ENCODE measurements at places on chromosomes 16 and 17.

DNA sequence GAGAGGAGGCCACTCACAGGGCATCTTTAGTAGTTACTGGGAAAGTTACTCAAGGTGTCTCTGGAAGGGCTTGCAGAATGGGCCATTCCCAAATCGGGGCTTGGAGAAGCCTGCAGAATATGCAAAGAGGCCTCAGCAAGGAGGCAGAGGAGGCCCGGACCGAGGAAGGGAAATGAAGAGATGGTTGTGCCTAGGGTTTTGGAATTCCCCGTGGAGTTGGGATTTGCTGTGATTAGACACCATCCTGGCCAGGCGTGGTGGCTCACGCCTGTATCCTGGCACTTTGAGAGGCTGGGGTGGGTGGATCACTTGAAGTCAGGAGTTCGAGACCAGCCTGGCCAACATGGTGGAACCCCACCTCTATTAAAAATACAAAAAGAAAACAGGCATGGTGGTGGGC lies 193.0 kb downstream of the IRF8 start:
- DNase-seq: no peak

GRCh38 chr16:74650966-74651567 lies 15.6 kb downstream of the RFWD3 start:
- no peak for DNase-seq

- DNase-seq: no peak
These were observed 156.7 kb downstream of the ZNF423 start for GRCh38 chr16:49698931-49699840.

- no peak for DNase-seq
These were observed 21.9 kb downstream of the ST3GAL2 start for GRCh38 chr16:70416748-70417616.

DNA sequence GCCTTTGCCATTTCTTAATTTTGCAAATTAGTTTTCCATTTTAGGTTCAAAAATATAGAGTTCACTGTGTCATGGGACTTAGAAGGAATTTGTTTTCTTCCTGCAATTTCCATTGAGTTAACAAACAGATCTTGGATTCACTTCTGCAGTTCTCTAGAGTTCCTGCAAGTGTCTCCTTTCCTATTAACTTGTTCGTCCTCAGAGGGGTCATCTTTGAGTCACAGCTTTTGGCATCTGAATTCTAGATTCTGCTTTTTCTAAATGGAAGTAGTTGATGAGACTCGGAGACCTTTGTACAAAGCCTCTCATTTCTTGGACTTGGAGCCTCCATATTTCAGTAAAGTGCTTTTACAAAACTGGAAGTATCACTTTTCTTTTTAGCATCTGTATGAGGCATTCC lies 323.3 kb downstream of the BCAS3 start:
- DNase-seq: no peak

DNA sequence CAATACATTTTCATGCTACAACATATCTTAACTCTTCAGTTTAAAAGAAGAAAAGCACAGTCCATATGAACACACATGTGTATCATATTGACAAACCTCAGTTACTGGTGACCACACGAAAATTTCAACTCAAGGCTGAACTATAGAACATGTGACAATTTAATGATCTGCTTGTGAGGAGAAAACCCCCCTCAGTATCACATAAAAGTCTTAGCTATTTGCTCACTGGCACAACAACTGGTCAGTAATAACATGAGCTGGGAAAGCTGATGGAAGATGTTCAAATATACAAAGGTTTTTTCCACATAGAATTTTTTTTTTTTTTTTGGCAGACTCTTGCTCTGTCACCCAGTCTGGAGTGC lies 19.5 kb downstream of the ZNF652 start:
- no peak for DNase-seq

GRCh38 chr17:64773836-64774761 lies 112.0 kb upstream of the SMURF2 start:
- DNase-seq: peak; percentile 20

- DNase-seq: peak; percentile 29
These were observed 597 bp downstream of the OVCA2 start for GRCh38 chr17:2042390-2042847.

DNA sequence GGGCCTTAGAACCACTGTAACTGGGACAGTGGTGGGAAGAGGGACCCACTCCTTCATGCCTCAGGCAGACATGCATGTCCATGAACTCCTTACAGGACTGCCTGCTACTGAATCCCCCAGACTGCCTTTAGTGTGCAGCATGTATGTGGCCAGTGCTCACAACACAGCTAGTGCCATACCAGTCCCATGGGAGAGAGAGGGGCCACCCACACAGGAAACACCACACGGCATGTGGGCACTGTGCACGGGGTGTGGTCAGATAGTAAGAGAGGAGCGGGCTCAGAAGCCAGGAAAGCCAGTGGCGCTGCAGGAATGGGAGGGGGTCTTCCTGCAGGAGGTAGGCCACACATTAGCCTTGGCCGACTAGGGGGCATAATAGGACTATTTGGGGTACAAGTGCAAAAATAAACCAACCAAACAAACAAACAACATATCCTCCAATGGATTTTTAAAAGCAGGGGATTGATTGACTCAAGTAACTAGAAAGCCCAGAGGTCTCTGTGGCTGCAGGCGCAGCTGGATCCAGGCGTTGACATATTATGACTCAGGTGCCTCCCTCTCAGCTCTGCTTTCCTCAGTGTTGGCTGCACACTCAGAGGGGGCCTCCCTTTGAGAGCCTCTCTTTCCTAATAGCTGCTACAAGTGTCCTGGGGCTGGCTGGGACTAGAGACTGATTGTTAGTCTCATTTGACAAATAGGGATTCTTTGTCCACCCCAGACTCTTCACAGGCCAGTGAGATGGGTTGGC lies 104.4 kb downstream of the AMFR start:
- no peak for DNase-seq

DNA sequence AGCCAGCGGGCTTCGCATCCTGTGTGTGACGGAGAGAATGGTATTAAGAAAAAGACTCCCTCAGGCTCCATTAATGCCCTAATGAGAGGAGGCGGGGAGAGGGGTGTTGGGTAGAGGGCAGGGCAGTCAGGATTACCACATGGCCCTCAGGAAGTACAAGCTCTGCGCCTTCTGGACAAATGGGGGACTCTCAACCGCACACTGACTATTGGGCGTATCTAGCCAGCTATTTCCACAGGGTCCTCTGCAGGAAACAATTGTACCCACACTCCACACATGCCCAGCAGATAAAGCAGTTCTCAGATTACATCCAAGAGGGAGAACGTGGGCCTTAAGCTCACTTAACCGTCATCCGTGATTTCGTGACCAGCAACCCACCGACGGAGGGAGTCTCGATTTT lies 14.7 kb downstream of the NXN start:
- no peak for DNase-seq

GRCh38 chr16:11715246-11715947 lies 27.3 kb downstream of the TXNDC11 start:
- DNase-seq: no peak

DNA sequence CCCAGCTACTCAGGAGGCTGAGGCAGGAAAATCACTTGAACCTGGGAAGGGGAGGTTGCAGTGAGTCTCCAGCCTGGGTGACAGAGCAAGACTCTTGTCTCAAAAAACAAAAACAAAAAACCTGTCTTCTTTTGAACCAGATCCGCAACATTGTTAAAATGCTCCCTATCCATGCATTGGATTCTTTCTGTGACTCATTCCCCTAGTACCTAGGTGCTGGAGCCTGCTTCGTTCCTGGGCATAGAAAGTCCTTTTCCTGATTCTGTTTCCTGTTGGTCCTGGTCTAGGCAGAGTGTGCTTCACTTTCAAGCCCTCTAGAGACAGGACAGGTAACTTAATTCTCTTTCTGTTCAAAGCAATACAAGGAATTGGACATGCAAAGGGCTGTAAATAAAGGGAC lies 5.2 kb downstream of the EPN2 start:
- no peak for DNase-seq

Measured in activated CD4-positive, alpha-beta T cell treated with anti-CD3 and anti-CD28 coated beads, Interleukin-2, amount 50 U/mL, for 48 hours (primary cell).